Posterior cingulate gyrus (tissue), 11 donors: ENCODE measurements at places on chromosomes 1 and 21.
A peak's percentile ranks its signal among the peaks of the same experiment; 100 is the strongest.

GRCh38 chr1:12152113-12152891 is 14.5 kb upstream of the TNFRSF1B start:
- no peak for DNase-seq

DNA sequence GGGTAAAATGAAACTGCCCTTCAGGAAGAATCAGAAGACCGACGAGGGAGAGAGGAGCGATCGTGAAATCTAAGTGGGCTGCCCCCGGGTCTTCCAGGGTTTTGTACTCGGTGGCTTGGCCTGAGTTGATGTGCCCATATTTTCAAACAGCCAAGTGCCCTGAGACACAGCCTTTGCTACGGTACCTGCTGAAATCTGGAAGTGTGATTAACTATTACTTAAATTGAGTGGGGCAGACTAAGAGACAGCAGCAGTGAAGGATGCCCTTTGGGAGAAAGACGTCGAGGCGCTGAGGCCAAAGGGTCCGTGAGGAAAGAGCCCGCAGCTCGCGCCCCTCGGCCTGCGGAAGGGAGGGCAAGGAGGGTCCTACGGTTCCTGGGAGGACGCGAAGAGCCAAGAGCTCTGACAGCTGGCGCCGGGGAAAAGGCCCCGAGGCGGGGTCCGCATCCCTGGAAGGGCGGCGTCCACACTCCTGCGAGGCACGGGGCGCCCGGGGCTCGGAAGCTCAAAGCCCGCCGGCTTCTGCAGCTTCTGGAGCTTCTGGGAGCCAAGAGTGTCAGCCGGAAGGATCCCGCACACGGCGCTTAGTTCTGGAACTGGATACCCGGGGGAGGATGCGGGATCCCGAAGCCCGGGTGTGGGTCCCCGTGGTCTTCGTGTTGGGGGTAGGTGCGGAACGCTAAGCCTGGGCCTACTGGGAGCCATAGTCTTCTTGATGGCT is 15.4 kb upstream of the RNU1-4 start:
- no peak for DNase-seq

- DNase-seq: no peak
Measured at GRCh38 chr1:211493876-211494653, 2.1 kb upstream of the RD3 start.

DNA sequence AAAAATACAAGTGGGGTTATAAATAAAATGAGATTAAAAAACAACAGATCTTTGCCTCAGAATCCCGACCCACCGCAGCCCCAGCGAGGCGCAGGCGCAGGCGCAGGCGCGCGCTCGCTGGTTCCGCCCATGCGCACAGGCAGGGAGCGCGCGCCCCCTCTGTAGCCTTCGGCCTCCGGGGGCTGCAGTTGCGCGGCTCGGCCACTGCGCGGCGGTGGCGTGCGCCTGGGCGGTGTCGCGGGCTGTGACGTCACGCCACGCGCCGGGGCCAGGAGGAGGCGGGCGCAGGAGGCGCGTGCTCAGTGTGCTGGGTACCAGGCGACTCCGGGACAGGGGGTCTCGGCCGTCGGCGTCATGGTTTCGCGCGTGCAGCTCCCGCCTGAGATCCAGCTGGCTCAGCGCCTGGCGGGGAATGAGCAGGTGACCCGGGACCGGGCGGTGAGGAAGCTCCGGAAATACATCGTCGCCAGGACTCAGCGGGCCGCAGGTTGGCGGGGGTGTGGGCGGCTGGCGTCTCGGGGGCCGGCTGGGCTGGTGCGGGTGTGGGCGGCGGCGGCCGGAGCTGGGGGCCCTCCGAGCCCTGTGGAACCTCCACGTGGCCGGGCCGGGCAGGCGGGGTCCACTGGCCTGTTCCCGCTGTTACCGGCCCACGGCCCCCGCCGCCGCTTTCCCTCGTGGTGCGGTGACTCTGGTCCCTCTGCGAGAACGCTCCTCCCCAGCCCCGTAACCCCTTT is at the start of gene RRP1:
RRP1 (plus strand) TSS at position 302 of the 734 bp plus-strand sequence; CDS start at position 355, 53 bp downstream.
- DNase-seq: peak; percentile 96

- no peak for DNase-seq
Measured at GRCh38 chr1:77504986-77505385, 177.5 kb downstream of the ZZZ3 start.

GRCh38 chr21:39315603-39316445 is 2.4 kb upstream of the BRWD1 start:
- no peak for DNase-seq

GRCh38 chr1:119266858-119267257 is 101.7 kb upstream of the HAO2 start:
- no peak for DNase-seq

DNA sequence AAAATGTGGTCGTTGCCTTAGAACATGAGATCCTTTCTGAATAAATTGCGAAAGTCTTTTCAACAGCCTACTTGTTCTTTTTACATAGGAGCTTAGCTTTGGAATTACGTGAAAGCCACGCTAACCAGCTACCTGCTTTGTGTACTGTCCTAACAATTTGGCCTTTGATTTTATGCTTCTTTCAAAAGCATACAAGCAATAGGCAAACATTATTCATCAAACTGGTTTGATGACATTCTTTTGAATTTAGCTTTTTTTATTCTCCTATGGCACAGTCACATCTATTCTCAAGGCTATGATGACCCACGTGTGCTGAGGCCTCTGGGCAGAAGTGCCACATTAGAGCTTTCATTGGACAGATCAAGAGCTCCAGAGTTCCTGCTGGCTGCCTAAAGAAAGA is 178.0 kb upstream of the DPT start:
- DNase-seq: no peak

- DNase-seq: peak; percentile 94
Measured at GRCh38 chr1:155562581-155563376, at the start of gene ASH1L. Gene ASH1L (minus strand): TSS chr1:155562803. CDS start chr1:155521519, 41,284 bp downstream.

DNA sequence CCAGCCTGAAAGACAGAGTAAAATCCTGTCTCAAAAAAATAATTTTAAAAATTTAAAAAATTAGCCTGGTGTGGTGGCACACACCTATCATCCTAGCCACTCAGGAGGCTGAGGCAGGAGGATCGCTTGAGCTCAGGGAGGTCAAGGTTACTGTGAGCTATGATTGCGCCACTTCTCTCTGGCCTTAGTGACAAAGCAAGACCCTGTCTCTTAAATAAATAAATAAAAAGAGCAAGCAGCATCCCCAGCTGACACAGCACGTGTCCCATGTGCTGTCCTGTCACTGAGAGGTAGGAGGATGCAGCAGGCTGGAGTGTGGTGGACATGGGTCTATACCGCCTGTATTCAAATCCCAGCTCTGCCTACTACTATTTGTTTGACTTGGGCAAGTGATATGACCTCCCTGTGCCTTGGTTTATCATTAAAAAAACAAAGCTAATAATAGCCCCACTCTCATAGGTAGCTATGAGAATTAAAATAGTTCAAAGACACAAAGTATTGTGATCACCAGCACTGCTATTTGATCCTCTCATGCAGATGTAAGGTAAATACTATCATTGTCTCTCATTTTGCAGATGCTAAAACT is 22.2 kb upstream of the ECE1 start:
- DNase-seq: no peak

- DNase-seq: no peak
Measured at GRCh38 chr1:230939806-230940489, 38.7 kb downstream of the TTC13 start.

- DNase-seq: no peak
Measured at GRCh38 chr1:179190861-179191260, 38.6 kb downstream of the ABL2 start.

GRCh38 chr1:41844255-41844654 is 74.5 kb downstream of the HIVEP3 start:
- no peak for DNase-seq

DNA sequence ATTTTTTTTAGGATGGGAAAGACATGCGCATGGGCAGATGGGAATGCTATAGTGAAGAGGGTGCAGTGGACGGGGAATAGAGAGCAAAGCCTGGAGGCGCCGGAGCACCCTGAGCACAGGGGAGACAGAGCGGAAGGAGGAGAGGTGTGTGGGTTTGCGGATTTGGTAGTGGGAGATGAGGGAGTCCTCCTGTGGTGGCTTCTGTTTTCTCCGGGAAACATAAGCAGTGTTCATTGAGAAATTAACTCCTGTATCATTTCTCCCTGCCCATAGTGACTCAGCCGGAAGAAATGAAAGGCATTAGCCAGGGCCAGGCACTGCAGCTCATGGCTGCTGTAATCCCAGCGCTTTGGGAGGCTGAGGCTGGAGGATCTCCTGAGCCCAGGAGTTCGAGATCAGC is 4.7 kb upstream of the PTPRF start:
- DNase-seq: peak; percentile 71

GRCh38 chr1:23020706-23021405 is 1.6 kb downstream of the KDM1A start:
- DNase-seq: no peak

DNA sequence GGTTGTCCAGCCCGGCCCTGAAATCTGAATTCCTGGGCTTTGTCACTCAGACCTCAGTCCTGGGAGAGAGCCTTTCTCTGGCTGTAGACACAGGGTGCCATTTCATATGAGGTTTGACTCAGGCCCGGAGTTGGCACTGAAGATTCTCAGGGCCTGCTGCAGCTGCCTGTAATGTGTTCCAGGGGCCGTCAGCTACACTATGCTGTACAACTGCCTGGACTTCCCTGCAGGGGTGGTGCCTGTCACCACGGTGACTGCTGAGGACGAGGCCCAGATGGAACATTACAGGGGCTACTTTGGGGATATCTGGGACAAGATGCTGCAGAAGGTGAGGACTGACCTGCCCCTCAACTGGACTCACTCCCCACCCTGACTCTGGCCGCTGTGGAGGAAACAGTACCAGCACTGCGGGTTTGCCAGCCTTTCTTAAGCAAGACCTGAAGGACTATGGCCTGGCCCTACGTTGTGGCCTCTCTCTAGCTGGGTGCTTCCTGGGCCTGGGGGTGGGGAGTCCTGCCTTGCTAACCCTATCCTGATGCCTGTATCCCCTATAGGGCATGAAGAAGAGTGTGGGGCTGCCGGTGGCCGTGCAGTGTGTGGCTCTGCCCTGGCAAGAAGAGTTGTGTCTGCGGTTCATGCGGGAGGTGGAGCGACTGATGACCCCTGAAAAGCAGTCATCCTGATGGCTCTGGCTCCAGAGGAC is 18.9 kb downstream of the FAAH start:
- no peak for DNase-seq

- no peak for DNase-seq
Measured at GRCh38 chr1:18001725-18002124, 105.9 kb upstream of the IGSF21 start.

DNA sequence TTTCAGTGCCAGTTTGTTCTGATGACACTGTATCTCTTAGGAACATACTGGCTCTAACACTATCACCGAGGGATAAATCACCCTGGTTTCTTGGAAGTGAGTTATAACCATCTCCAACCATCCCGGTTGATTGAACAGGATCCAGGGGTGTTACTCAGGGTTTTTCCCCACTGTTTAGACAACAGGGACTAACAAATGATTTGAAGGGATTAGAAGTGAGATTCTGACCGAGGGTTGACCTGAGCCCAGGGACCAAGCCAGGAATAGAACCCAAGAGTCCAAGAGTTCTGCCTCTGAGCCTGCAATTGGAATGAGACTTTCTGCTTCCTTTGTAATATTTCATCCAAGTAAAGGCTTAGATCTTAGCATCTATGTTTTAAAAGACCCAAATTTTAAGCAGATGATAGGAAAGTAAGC is 154.0 kb downstream of the DHRS3 start:
- DNase-seq: no peak

GRCh38 chr1:24540906-24541710 is 14.8 kb upstream of the NCMAP start:
- DNase-seq: no peak

DNA sequence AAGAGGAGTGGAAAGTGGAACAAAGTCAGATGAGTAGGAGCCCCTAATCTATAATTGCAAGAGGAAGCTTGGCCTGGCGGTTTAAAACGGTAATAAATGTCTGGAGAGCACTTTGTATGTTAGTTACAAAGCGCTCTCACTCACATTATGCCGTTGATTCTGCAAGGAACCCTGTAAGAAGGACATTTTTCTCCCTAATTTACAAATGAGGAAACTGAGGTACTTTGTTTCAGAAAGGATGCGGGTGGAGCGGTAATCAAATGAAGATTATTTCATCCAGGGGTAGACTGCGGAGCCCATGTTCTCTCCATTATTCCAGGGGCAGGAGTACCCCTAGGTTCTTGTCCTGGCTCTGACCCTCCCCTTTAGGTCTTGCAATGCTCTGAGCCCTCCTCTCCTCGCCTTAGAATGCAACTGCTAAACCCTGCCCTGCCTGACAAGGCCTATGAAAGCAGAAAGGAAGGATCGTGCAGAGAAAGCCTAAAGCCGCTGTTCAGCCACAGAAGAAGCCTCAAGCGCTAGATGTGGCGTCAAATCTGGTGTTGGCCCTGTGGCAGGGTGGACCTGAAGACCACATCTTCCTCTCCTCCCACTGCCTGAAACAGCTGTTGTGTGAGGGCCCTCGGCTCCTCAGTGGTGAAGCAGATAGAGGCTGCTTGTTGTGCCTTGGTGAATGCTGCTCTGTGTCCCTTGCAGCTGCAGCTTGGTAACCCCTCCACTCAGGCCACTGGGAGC is 588 bp upstream of the PACC1 start:
- DNase-seq: peak; percentile 69

DNA sequence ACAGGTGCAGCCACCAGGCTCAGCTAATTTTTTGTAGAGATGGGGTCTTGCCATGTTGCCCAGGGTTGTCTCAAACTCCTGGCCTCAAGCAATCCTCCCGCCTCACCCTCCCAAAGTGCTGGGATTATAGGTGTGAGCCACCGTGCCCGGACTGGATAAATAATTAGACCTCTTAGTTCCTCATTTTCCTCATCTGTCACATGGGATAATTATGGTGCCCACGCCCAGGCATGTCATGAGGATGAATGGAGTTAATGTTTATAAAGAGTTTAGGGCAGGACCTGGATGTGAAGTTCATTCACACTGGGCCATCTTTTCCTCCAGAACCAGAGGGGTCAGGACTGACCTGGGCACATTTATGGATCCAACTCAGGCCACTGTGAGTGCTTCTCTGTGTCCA is 23.7 kb downstream of the PADI3 start:
- no peak for DNase-seq

GRCh38 chr1:180928331-180929230 is 15.9 kb downstream of the KIAA1614 start:
- DNase-seq: no peak

GRCh38 chr1:3690282-3691065 is 38.2 kb downstream of the TP73 start:
- no peak for DNase-seq

DNA sequence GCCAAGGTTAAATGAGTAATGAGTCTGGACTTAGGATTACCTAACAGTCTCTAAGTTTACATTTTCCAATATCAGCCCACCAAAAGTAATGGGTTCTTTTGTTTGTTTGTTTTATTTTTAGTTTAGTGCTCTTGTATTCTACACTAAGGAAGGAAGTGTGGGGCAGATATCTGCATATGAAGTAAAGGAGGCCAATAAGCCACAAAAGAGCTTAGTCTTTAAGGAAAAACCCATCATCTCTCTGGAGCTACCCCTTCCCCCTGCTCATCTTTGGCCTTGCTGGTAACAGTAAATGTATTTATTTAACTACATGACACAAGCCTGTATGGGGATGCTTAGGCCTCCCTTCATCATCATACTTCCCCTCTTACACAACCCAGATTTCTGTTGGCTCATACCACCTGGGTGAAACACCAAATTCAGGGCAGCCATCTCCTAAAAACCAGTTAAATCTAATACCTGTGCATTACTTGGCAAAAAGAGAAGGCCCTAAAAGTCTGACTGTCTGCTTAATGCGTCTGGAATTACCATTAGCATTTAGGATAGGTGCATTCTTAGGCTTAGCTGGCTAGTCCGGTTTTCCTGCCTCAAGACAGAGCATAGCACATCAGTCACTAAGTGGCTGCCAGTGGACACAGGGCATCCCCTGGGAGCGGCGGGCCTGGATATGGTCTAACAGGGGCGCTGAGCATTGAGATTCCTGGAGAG is 96.8 kb upstream of the ADGRL2 start:
- DNase-seq: no peak

GRCh38 chr1:39499668-39500067 is 8.2 kb downstream of the BMP8A start:
- DNase-seq: no peak
